ENCODE measurements at places on chromosomes 16 and 17.

DNA sequence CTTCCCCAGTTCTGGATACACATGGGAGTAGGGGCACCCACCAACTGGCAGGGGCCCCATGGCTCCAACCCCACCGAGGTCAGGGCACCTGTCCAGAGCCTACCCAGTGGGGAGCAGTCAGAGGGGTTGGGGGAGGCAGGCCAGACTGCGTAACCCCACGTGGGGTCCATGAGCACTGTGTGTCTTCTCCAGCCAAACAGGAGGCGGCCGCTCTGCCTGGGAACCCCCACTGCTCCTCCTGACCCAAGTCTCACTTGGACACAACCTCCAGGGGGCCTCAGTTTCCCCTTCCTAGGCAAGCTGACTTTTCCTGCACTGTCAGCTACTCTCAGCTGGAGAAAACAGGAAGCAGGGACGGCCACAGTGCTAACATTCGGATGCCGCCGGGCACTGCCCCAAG, 7.5 kb downstream of the ZNF469 start:
- DNase-seq = no peak

- no peak for DNase-seq
Observed at GRCh38 chr16:20380782-20381181, 23.8 kb downstream of the PDILT start.

DNA sequence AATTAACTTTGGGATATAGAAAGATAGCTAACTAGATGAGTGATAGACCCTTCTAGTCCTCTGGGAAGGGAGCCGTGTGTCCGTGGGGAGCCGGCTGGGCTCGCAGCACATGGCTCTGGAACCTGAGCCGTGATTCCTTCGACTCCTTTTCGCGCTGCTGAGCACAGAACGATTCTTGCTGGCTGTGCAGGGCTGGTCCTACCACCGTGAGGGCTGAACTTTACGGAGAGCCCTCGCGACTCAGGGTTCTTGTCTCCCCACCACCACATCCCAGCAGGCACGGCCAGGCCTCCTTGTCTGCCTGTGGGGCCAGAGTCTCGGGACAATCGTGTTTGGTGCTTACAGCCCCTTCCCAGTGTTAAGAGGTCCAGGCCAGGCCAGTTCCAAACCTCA, 13.8 kb upstream of the TCF25 start:
- no peak for DNase-seq

- no peak for DNase-seq
Observed at GRCh38 chr17:6711081-6711674, 2.0 kb downstream of the SLC13A5 start.

Data from activated CD4-positive, alpha-beta T cell treated with anti-CD3 and anti-CD28 coated beads, Interleukin-2, amount 50 U/mL, for 48 hours (primary cell).